ENCODE measurements at places on chromosomes 2 and 18.
A peak's percentile ranks its signal among the peaks of the same experiment; 100 is the strongest.

- DNase-seq, result no peak
Observed at GRCh38 chr18:22900558-22901238, 32.4 kb upstream of the RBBP8 start.

GRCh38 chr2:41413813-41414485 is 633.9 kb upstream of the PKDCC start:
- no peak for DNase-seq

- DNase-seq, result peak; percentile 70
Observed at GRCh38 chr2:73290049-73290839, 3.1 kb downstream of the EGR4 start.

GRCh38 chr2:127569666-127570065 is 34.2 kb downstream of the MYO7B start:
- DNase-seq, result no peak

GRCh38 chr2:238638982-238639628 is 208.8 kb upstream of the TWIST2 start:
- DNase-seq, result no peak

GRCh38 chr2:241804326-241805229 is 4.4 kb upstream of the NEU4 start:
- no peak for DNase-seq

DNA sequence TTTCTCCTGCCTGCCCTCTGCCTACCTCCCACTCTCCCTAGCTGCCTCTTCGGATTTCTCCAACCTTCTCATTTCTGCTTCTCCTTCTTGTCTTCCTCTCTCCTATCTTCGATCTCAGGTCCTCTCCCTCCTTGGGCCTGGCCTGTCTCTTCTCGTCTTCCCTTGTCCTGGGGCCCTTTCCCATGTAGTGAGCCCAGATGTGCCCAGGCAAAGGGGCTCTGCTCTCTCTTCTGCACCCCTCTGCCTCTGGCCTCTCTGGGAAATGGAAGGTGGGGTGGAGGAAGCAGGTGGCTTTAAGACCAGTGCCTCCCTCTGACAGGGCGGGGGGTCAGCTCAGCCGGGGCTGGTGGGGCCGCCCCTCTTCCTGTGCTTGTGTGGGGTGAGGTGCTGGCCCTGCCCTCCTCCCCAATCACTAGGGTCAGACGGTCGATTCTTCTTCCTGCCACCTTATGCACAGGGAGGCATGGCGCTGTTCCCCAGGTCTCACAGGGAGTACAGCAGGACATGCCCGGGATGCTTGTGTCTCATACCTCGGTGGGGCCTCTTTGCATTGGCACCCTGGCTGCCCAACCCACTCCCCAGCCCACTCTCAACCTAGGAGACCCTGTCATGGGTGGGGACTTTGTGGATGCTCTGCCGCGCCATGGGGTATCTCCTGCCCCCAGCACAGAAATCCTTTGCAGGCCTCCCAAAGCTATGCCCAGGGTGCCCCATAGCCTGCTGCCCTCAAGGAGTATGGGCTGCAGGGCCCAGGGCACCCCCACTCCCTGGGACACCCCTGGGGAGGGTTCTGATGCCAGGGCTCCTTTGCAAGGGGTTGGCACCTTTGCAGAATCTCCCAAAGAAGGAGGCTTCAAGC is 213.8 kb upstream of the HAAO start:
- no peak for DNase-seq

GRCh38 chr2:1550658-1551316 is 137.5 kb downstream of the TPO start:
- no peak for DNase-seq

DNA sequence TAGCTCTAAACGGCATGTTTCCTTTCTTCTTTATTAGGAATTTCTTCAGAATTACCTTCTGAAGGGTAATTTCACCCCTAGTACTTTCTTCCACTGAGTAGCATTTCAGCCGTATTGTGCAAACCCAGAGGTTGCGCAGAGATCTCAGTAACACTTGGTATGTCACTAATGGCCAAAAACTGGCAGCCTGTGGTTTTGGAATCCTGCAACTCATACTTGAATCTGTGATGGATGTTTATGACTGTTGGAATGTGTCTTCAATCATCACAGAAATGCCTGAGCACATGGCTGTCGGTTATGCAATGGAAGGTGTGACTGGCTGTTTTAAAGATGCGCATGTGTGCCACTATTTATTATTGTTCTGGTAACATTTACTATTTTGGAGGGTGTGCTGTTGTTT is 100.0 kb downstream of the COLEC12 start:
- DNase-seq, result no peak

- no peak for DNase-seq
Observed at GRCh38 chr2:121304941-121305340, 19.9 kb upstream of the TFCP2L1 start.

DNA sequence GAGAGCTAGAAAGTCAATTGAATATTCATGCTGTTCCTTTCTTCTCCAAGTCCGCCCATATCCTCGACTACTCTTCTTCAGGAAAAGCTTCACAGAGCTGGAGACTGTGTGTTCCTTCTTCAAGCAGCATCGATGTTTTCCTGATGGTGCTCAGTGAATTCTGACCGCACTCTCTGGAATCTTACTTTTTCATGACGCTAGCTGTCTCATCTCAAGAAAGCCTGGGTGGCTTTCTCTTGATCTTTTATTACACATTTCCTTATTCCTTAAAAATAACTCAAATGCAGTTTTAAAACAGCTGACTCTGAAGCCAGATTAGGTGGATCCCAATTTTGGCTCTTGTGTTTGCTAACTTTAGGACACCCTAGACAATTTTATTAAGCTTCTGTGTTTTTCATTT is 1245.1 kb upstream of the LRRTM1 start:
- no peak for DNase-seq

- peak; percentile 36 for DNase-seq
Observed at GRCh38 chr2:54522624-54523281, 66.6 kb downstream of the SPTBN1 start.

GRCh38 chr18:22841840-22842239 is 91.3 kb upstream of the RBBP8 start:
- no peak for DNase-seq

DNA sequence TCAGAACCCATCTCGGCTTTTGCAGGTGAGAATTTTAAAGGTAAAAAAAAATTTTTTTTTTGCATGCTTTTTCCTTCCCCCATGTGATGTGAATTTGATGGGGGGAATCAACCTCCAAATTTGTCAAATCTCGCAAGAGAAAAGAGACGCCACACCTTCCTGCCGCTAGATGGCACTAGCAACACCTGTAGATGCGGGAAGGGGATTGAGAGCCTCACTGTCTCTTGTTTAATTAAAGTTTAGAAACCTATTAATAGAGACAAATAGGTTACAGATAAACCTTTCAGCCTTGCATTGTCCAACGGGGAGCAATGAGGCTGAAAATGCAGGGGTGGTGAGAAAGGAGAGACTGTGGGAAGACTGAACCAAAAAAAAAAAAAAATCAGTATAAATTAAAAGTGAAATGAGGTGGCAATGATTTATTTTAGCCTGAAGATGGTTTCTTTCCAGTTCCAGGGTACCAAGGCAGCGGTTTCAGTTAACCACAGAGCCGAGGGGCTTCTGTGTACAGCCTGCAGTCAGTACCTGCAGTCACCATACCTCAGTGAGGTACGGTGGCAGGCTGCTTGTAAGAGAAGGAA is 84.6 kb downstream of the NRP2 start:
- peak; percentile 54 for DNase-seq

DNA sequence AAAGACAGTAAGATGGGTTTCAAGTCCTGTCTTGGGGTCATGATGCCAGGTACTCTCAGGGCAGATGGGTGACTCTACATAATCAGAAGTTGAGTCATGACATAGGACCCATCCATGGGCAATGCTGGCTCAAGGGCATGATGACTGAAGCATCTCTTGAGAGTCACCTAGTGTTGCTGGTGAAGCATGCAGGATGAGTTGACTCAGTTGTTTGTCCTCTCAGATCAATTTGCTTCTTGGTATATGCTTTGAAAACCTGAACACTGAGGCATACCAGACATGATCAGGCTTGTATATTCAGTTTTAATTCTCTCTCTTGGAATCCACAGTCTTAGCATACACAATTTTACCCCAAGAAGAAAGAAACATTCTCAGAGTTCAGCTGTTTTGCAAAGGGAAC is 658.9 kb upstream of the NXPH2 start:
- DNase-seq, result no peak

- DNase-seq, result no peak
Observed at GRCh38 chr2:198973785-198974184, 484.0 kb downstream of the SATB2 start.

- no peak for DNase-seq
Observed at GRCh38 chr2:135072125-135072997, 20.3 kb downstream of the RAB3GAP1 start.

DNA sequence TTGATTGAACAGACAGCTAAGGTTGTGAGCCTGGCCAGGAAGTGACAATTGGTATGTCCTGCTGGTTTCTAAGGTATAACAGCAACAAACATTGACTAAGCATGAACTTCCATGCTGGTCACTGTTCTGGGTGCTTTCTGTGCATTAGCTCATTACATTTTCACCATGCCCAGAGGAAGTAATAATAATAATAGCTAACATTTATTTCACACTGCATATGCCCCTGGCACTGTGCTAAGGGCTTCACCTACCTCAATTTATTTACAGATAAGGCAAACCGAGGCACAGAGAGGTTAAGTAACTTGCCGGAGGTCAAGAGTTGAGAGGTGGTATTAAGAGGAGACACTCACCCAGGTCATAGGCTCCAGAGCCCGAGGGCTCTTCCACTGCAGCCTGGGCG is 113.6 kb downstream of the PDCL3 start:
- no peak for DNase-seq

DNA sequence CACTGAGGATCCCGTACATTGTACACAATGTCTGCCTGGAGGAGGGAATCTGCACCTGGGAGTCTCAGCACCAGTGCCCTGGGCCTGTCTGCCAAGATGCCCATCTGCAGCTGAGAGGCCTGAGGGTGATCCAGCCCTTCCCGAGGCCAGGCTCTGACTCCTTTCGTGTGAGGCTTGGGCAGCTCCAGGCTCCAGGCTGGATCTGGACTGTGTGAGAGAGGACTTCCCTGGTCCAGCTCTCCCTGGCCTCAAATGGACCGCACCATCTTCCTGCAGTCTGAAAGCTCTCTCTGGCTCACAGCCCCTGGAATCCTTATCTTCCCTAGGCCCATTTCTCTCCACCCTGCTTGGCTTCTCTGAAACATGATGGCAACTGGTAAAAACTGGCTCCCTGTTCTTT is 324.6 kb downstream of the DYSF start:
- DNase-seq, result no peak

- DNase-seq, result no peak
Observed at GRCh38 chr2:195674491-195675221, 17.6 kb downstream of the SLC39A10 start.

GRCh38 chr18:13199169-13199568 is 19.4 kb upstream of the LDLRAD4 start:
- no peak for DNase-seq

DNA sequence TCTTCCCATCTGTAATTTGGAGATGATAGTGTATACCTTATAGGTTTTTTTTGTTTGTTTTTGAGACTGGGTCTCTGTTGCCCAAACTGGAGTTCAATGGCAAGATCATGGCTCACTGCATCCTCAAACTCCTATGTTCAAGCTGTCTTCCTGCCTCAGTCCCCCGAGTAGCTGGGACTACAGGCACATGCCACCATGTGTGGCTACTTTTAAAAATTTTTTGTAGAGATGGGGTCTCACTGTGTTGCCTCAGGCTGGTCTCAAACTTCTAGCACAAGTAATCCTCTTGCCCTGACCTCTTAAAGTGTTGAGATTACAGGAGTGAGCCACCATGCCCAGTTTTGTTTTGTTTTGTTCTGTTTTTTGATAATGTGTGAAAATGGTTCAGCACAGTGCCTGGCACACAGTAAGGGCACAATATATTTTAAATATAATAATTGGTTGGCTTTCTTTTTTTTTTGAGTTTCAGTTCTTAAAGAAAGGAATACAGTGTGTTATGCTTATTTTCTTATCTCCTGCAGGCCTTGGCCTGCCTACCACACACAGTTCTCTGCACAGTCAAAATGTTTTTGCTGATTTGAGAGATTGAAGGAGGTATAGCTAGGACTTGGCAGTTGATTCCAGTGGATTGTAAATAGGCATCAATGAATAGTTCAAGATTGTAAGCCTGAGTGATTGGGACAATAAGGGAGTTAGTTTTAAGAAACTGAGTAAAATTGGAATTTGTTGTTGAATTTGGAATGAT is 6.1 kb downstream of the ACTR3 start:
- no peak for DNase-seq

- no peak for DNase-seq
Observed at GRCh38 chr2:15092691-15093090, 460.2 kb downstream of the LRATD1 start.

DNA sequence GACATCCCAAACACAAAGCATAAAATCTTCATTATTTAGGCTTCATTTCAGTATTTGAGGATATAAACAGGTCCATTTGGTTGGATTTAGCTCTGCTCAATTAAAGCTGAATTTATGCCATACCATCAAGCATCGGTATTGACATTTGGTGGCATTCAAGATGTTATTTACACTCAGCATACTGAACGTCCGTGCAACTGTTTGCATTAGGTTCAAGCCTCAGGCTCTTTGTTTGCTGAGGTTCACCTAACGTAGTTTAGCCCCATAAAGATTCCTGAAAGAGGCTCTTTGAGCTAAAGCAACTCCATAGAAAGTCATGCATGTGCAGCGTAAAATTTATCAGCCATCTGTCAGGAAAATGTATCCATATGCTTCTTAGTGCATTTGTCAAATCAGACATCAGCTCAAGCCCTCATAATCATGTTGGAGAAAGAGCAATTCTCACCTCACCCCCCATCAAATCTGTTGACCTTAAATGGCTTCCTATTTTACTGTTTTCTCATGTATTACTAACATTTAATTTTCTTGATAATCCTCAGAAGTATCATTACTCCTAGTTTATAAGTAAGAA is 366.9 kb downstream of the EPHA4 start:
- no peak for DNase-seq

- no peak for DNase-seq
Observed at GRCh38 chr18:21463718-21464117, 136.8 kb downstream of the ESCO1 start.

DNA sequence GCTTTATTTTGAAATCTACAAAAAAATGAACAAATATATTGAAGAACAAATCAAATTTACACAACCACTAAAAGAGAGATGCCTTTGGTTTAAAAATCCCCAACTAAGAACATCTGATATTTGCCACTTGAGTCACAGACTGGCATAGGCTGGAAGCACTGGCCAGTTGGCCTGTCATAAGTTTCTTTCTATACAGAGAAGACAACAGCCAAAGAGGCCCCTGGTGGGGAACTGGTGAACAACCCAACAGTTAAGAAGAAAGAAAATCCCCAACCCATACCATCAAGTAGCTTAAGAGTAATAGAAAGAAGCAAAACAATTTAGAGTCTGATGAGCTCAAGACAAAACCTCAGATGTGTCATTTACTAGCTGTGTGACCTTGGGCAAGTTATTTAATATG is 45.5 kb downstream of the OSR1 start:
- no peak for DNase-seq

DNA sequence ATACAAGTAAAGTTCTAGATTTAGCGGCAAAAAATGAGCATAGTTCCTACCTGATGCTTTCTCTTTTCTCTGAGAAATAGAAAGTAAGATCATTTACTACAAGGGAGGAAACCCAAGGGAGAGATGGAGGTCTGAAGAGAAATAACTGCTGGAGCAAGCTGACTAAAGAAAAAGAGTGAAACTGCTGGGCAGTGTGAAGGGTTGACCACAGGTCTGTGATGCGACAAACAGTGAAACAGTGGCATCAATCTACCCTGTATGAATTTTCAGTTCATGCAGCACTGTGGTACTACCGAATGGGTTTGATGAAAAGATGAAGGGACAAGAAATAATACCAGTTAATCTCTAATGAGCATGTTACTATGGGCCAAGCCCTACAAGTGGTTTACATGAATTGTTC is 52.2 kb downstream of the CUL3 start:
- DNase-seq, result no peak

- DNase-seq, result no peak
Observed at GRCh38 chr2:16035747-16036745, 95.7 kb downstream of the MYCN start.
